ENCODE measurements at places on chromosomes 4 and X. TPM values are rescaled to one million over a fixed set of nuclear protein-coding genes. Genes with fewer than 3 reads are reported as not detected.

The CEP135 gene
- 19.3 TPM for total RNA-seq

The FGFBP1 gene
- not detected for total RNA-seq

The TMPRSS11B gene
- total RNA-seq = not detected

The SH3TC1 gene
- 23.2 TPM for total RNA-seq

The GAGE12H gene
- not detected for total RNA-seq

The MRPS18C gene
- total RNA-seq = 37.6 TPM

The TRIM60 gene
- total RNA-seq = not detected

The MAB21L2 gene
- total RNA-seq = not detected

The FGD1 gene
- 0.18 TPM for total RNA-seq

The MAGEA6 gene
- total RNA-seq = not detected

The CXorf58 gene
- total RNA-seq = not detected

The GPR34 gene
- not detected for total RNA-seq

The SYTL5 gene
- total RNA-seq = not detected

The TMPRSS11A gene
- not detected for total RNA-seq

The GABRQ gene
- total RNA-seq = not detected

The IL2 gene
- 0.60 TPM for total RNA-seq

The TMPRSS11F gene
- not detected for total RNA-seq

The LRIT3 gene
- 0.19 TPM for total RNA-seq

The TMEM156 gene
- 27.9 TPM for total RNA-seq

The CFI gene
- total RNA-seq = not detected

The PNMA6F gene
- not detected for total RNA-seq

The SPOCK3 gene
- total RNA-seq = not detected

The LETM1 gene
- 46.1 TPM for total RNA-seq

The MAP7D2 gene
- total RNA-seq = 0.17 TPM

The TEX13B gene
- total RNA-seq = not detected

The TRAM1L1 gene
- not detected for total RNA-seq

The TCEAL5 gene
- total RNA-seq = not detected

The MAGEB10 gene
- not detected for total RNA-seq

The SLITRK4 gene
- not detected for total RNA-seq

The TRPC5OS gene
- total RNA-seq = not detected

The POU4F2 gene
- total RNA-seq = not detected

Data from activated naive CD4-positive, alpha-beta T cell treated with anti-CD3 and anti-CD28 coated beads, Interleukin-2, amount 10 ng/mL, durations not matched to agents 5 hours and 36 hours (primary cell).